Activated CD4-positive, alpha-beta T cell treated with anti-CD3 and anti-CD28 coated beads for 4 hours (primary cell): ENCODE measurements at places on chromosomes 7 and 10.

GRCh38 chr10:103562383-103562782 lies 68.9 kb downstream of the NEURL1 start:
- no peak for DNase-seq

- DNase-seq, result no peak
Measured at GRCh38 chr7:132482866-132483265, 93.4 kb downstream of the PLXNA4 start.

GRCh38 chr7:99631295-99632109 lies 14.8 kb downstream of the ZSCAN25 start:
- DNase-seq, result no peak

DNA sequence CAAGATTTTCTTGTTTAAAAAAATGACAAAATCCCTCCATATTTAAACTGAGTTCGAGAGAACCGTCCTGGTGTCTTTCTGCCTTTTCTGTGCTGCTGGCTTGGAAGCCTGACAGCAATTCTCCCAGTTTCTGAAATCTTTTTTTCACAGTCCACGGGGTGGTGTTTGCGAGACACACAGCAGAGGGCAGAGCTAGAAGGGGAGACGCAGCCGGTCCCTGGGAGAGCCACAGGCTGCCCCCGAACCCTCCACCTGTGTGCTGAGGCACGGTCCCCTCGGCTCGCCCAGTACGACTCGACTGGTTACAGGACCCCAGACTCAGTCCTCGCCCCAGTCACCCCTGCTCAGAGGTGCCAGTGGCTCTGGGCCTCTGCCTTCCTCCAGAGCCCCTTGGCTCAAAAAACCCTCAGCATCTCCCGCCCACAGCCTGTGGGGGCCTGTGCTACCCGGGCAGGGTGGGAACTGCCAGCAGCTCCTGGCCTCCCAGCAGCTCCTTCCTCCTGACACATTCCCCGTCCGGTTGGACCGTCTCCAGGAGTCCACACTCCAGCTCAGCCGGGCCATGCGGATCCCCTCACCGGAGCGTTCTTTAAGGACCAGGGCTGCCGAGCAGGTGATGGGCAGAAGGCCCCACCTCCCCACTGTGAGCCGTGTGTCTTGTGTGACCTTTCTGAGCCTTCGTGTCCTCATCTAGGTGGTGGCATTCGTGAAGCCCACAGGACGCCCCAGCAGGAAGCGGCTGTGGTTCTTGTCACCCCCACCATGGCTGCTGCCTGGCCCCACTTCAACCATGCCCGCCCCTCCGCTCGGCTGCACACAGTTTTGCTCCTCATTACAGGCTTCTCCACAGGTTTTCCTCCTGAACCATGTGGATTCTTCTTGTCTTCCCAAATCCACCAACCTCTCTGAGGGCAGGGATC lies 52.3 kb upstream of the EN2 start:
- DNase-seq, result no peak

DNA sequence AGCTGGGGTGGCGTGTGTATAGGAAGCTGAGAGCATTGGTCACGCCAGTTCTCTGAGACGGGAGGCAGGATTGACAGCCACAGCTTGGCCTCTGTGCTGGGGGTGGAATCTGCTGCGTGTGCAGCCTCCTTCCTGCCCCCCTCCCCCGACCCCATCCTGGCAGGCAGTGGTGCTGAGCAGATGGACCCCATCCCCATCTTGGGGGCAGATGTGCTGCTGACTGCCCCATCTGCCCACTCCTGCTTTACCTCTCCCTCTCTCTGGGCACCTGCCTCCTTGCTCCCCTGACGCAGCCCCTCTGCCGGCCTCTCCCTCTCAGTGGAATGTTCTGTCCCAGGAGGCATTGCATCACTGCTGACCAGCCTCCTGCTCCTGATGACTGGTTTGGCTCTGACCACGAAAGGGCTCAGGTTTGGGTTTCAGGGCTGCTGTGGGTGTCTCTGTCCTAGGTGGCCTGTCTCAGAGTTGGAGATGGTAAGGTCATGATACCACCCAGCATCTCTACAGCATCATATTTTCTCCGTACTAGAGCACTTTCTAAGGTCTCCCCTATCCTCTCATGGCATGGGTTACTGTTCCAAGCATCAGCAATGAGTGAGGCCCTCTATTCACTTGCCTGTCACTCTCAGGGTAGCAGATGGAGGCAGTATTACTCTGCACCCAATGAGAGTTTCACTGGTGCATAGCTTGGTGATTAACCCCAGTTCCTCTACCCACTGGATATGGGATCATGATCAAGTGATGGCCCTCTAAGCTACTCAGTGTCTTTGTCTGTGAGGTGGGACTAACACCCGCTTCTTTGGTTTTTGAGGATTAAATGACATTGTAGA lies 81.9 kb downstream of the RBM20 start:
- DNase-seq, result no peak

DNA sequence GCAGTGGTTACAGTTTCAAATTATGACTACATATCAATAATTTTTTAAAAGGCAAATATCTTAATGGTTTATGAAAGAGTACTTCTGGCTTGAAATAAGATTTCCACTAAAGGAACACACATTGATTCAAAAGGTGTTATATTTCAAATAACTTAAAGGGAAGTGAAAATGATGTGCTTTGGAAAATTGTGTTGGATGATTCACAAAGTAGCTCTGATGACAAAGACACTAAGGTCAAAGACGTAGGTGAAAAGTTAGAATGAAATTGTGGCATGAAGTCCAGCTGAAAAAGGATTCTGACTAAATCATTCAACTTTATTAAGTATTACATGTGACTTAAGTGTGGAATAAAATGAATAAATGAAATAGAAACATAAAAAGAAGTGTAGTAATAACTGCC lies 20.8 kb upstream of the OR2A5 start:
- no peak for DNase-seq

DNA sequence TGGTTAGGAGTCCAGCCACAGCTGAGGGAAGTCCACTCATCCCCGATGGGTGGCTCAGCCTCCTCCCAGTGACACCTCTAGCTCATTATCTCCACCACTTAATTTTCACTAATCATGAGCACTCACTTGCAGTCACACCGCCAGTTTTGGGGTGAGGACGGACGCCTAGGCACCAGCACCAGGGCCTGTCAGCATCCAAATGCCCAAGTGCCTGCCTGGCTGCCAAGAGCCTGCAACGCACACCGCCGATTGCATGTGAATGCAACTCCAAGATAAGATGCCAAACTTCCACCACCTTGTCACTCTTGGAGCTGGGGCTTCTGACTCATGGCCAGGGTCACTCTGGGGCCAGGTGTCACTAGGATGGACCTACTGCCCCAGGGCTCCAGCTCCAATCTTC lies 24.4 kb upstream of the SMARCD3 start:
- DNase-seq, result no peak
